Upper lobe of left lung (tissue), 6 donors: ENCODE measurements at places on chromosomes 11 and 22. TPM values are rescaled to one million over a fixed set of nuclear protein-coding genes. Genes with fewer than 3 reads are reported as not detected.

Gene TEX54
- not detected for total RNA-seq

Gene TRIM22
- 198 TPM for total RNA-seq

Gene FGF19
- not detected for total RNA-seq

GRCh38 chr11:5910540-5910939 is 17.5 kb downstream of the OR52E5 start:
- no peak for DNase-seq

DNA sequence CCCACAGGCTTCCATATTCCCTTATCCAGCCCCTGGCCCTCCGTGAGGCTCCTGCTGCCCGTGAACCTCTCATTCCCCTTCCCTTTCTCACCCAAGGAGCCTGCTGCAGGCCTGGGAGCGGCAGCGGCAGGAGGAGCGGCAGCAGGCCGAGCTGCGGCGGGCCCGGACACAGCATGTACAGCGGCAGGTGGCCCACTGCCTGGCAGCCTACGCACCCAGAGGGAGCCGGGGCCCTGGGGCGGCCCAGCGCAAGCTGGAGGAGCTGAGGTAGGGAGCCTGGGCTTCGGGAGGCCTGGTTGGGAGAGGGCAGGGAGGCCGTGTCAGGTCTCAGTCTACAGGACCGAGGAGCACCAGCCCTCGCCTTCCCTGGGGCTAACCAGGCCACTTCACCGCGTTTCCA is 8.1 kb upstream of the SART1 start:
- DNase-seq = no peak
